ENCODE measurements at places on chromosomes 7 and 10.

GRCh38 chr7:48255046-48255445, 83.8 kb downstream of the ABCA13 start:
- DNase-seq, result no peak

- no peak for DNase-seq
Observed at GRCh38 chr7:24349339-24349738, 65.3 kb downstream of the NPY start.

- no peak for DNase-seq
Observed at GRCh38 chr7:36708767-36709166, 15.5 kb downstream of the AOAH start.

DNA sequence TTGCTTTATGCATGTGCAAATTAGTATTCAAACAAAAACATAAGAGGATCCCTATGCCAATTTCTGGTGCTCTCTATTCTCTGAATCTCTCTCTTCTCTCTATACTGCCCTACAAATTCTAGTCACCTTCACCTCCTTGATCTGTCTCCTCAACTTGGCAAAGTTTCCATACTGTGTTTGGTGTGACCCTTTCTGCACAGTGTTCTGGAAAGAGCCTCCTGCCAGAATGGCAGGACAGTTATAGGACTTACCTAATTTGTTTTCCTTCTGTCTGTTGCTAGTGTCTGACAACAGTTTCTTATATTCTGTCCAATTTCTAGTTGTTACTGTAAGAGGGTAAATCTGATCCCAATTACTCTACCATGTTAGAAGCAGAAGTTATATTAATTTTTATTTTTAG, 34.3 kb downstream of the MAPK8 start:
- DNase-seq, result no peak

GRCh38 chr10:124092860-124093773, at the start of gene CHST15:
TSS of gene CHST15 (minus strand) at chr10:124093598. CDS start at chr10:124046212, 47,386 bp downstream.
- no peak for DNase-seq

- DNase-seq, result no peak
Observed at GRCh38 chr7:93004906-93005305, 112.9 kb downstream of the SAMD9 start.

DNA sequence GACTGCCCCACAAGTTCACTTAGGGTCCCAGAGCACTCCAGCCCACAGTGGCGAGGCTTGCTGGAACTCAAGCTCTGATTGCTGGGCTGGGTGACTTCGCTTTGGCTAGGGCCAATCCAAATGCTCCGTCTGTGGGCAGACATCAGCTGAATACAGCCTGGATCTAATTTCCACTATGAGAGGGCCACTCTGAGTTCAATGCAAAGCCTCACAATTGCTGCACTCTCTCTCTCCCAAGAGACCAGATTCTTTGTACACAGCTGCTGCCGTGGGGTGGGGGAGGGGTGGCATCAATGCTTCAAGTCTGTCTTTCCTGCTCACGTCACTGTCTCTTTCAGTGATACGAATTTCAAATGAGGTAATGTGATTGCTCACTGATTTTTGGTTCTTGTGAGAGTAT, 47.3 kb upstream of the BPGM start:
- DNase-seq, result no peak

DNA sequence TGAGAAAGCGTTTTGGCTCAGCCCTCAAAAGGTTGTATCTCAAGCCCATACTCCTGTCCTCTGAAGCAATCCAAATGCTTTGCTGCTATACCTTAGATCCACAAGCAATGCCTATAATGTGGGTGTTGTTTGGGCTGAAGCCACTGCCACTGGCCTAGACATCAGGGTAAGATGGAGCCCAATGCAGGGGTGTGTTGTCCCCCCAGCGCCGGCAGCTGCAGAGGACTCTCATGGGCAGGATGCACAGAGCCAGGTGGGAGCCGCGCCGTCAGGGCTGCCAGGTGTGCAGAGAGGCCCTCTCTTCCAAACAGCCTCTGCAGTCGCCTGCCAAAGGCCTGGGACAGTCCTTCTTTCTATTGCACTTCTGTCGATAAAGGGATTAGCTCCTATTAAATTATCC, 205.2 kb upstream of the SHH start:
- no peak for DNase-seq

DNA sequence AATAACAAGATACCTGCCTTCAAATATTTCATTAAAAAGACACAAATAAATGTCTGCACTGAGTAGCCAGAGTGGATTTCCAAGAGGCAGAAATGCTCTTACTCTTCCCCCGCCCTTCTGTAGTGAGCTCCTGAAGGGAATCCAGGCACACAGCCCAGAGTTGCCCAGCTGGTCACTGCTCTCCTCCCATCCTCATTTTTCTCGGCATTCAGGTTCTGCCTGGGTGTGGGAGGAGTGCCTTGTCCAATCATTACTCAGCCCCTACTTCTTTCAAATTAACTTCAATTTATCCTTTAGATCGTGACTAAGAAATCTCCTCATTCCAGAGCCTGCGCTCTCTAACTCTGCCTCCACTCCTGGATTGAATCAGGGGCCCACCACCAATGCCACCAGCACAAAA, 12.2 kb downstream of the CCDC6 start:
- no peak for DNase-seq
